ENCODE measurements at places on chromosomes 11 and 22. TPM values are rescaled to one million over a fixed set of nuclear protein-coding genes. Genes with fewer than 3 reads are reported as not detected.

DNA sequence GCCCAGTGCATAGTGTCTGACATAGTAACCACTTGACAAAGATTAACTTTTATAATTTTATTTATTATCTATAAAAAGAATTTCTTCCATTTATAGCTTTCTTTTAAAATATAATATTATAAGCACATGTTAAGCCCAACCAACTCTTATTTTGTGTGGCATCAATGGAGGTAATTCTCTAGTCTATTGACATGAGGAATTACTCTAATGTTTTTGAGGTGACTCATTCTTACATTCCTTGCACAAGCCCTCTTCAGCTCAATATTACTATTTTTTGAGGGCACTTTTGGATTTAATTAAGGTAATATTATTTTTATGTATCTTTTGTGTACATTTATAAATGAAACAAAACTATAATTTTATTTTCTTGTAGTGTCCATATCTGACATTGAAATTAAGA, 59.6 kb downstream of the AASDHPPT start:
- DNase-seq: no peak

- no peak for DNase-seq
Observed at GRCh38 chr22:31911565-31912406, 32.5 kb upstream of the YWHAH start.

BACE1 gene
- total RNA-seq: 4.5 TPM

DNA sequence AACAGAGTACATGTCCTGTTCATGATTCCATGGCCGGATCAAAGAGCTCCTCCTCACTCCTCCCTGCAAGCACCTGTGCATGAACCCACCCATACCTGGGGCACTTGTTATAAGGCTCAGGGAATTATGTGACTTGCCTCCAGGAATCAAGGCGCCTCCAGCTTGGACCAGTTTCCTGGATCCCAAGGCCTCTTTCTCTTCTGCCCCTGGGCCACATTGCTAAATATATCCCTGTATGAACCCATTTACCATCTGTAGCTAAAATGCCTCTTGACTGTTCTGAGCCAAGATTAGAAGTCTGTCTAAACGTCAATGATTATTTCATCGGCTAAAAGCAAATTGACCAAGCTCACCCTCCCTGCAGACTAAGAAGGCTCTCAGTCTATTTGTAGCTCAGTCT, 135.6 kb downstream of the KIRREL3 start:
- DNase-seq: no peak

Data from Caki2 (cell line).